Kidney epithelial cell (primary cell): ENCODE measurements at places on chromosomes 3 and 15.
A peak's percentile ranks its signal among the peaks of the same experiment; 100 is the strongest.

GRCh38 chr3:59127071-59127470, 77.2 kb upstream of the CFAP20DC start:
- peak; percentile 44 for DNase-seq

- no peak for DNase-seq
Measured at GRCh38 chr3:42500909-42501308, 1.5 kb upstream of the VIPR1 start.

GRCh38 chr3:46520531-46520930, 22.8 kb downstream of the RTP3 start:
- DNase-seq: no peak

DNA sequence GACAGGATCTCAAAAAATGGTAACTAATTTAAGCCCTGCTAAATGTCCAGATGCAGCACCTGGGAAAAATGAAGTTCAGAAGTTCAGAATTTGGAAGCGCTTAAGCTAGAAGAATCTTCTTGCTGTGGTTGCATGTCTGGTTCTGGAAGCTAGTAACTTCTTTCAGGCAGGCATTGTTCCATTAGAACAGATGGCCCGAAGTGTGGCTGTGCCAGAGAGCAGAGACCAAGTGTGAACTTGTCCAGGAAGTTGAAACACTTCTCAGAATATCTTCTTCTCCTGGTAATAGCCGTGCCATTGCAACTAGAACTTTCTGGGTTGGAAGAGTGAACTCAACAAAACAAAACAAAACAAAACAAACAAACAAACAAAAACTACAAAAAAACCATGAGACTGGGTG, 80.0 kb downstream of the MITF start:
- DNase-seq: no peak

GRCh38 chr3:53658613-53659193, 164.3 kb downstream of the CACNA1D start:
- DNase-seq: no peak

GRCh38 chr3:20066079-20066478, 25.8 kb downstream of the KAT2B start:
- no peak for DNase-seq

- DNase-seq: no peak
Measured at GRCh38 chr3:196989721-196990262, 21.2 kb upstream of the PIGZ start.

DNA sequence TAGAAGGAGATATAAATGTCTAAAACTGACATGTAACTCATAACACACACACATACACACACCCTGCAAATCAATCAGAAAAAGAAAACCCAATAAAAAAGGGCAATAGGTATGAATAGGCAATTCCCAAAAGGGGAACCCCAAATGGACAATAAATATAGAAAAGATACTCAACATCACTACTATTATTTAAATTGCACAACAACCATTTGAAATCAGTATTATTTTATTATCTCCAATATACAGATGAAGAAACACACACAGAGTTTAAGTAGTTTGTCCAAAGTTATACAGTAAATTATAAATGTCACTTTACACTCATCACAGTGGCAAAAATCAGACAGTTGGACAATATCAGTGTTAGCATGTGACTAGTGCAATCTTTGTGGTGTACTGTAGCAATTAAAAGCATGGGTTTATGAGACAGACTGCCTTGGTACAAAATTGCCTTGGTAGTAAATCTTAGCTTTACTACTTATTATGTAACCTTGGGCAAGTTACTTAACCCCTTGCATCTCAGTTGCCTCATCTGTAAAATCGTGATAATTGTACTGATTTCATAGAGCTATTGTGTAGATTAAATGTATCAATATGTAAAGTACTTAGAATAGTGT, 3.4 kb upstream of the FSTL1 start:
- DNase-seq: no peak

DNA sequence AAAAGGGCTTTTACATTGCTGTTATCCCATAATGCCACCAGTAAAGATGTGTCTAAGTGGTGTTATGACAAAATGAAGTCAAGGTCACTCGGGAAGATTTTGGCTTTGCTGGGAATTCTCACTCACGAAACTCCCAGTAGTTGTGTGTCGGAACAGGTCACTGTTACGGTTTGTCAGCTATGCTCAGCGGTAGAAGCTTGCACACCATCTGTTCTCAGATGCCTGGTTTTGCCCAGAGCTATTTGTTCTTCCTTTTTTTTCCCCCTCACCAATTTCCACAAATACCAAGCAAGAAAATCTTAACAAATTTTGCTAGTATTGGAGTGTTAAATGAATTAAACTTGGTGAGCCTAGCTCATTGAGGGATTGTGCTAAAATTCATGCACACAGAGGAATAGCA, 915.1 kb downstream of the MCTP2 start:
- DNase-seq: no peak

DNA sequence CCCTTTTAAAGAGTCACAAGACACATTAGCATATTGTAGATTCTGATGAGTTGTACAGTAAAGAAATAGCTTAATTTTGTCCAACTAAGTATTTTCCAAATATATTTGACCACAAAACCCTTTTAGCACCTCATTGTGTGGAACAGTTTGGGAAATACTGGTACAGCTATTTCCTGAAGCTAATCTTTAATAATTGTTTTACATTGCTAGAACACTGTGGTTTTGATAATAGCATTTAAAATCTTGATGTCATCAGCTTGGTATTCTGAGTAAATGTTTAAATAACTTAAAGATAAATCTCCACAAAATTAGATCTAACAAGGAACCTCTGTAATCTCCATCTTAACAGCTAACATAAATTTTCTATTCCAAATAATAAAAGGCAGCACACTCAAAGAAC, 140.0 kb upstream of the MLF1 start:
- DNase-seq: no peak

DNA sequence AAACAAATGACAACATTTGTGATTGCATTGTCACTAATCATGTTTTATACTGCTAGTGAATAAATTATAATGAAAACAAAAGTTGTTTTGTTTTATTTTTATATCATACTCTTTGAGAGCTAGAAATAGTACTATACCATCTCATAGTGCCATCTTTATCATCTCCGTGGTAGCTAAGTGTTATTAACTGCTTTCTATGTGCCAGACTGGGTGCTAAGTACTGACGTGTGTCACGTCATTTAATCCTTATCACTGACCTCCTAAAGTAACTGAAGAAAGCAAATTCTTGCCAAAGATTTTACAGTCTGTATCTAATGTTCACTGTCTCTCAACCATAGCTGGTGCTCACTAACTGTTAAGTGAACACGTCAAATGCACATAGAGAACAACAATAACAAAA, 99.5 kb upstream of the CNTN3 start:
- DNase-seq: no peak

GRCh38 chr3:41863024-41863423, 98.9 kb downstream of the ULK4 start:
- no peak for DNase-seq

- DNase-seq: no peak
Measured at GRCh38 chr3:157179365-157179803, 19.4 kb upstream of the CCNL1 start.

DNA sequence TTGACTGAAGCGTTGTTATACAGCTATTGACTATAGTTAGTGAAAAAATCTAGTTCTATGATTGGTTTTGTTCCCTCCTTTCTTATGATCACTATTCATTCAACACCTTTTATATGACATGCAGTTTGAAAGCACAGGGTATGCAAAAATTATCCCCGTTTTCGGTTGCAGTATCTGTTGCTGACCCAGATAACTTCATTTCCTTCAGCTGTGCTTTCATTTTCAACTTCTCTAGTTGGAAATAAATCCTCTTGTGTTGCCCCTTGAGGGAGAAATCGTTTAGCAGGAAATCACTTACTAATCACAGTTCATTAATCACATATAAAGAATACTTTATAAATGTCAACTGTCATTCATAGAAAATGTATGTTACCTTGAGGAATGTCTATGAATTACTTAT, 55.1 kb downstream of the MBNL1 start:
- no peak for DNase-seq

- DNase-seq: no peak
Measured at GRCh38 chr3:129756871-129757270, 136.6 kb downstream of the TMCC1 start.

GRCh38 chr3:12722226-12722625, 36.8 kb downstream of the TMEM40 start:
- no peak for DNase-seq

DNA sequence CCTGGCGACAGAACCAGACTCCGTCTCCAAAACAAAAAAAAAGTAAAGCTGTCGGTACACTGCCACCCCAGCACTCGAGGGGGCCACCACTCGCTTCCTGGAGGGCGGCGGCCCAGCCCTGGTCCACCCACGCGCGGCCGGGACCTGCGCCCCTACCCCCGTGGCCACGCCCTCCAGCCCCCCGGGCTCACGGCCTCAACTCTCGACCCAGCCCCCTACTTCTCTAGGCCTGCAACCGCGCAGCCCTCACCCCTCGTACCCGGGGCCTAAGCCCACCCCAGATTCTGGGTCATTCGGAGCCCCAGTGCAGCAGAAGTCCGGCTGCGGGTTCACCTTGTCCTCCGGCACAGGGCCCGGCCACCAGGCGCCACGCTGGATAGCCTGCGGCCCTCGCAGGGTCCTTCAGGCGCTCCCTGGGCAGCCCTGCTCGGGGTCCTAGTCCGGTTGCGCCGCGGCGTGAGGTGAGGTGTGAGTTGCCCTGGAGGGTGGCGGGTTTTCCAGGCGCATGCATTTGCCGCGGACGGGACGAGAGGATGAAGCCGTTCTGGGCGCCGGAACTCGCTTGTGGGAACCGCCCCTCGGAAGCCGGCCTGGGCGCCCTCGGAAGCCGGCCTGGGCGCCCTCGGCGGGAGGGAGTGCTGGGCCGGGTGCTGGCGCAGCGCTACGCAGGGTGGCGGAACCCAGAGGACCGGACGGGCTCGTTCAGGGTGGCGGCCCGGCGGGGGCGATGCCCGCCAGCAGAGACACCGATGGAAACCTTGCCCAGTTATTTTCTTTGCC, 32.3 kb downstream of the SPINK8 start:
- peak; percentile 53 for DNase-seq

DNA sequence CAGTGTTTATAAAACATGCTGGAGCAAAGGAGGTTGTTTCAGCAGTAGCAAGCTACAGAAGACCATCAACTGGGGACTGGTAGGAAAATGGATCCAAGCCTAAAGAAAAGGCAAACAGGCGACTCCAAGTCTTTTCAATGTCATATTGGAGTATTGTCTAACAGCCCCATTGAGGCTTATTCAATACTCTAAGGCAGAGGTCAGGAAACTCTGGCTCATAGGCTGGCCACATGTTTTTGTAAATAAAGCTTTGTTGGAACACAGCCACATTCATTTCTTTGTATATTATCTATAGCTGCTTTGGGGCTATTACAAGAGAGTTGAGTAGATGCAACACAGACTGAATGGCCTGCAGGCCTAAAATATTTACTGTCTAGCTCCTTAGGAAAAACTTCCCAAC, 77.5 kb downstream of the RPL22L1 start:
- DNase-seq: no peak

GRCh38 chr3:186354100-186354499, 7.9 kb downstream of the DGKG start:
- no peak for DNase-seq

DNA sequence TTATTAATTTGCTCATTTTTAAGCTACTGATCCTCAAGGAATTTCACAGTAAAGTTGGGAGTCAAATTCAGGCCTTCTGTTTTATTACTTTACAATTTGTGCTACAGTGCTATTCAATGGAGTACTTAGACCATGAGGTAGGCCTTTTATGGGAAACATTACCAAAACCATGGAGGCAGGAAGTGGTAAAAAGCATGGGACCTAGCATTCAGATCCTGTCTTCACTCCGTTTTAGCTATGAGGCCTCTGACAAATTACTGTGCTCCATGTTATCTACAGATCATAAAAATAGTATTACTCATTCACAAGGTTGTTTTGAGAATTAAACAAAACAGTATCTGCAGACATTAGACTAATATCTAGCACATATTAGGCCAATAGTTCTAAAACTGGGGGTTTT, 140.6 kb upstream of the SLITRK3 start:
- no peak for DNase-seq

DNA sequence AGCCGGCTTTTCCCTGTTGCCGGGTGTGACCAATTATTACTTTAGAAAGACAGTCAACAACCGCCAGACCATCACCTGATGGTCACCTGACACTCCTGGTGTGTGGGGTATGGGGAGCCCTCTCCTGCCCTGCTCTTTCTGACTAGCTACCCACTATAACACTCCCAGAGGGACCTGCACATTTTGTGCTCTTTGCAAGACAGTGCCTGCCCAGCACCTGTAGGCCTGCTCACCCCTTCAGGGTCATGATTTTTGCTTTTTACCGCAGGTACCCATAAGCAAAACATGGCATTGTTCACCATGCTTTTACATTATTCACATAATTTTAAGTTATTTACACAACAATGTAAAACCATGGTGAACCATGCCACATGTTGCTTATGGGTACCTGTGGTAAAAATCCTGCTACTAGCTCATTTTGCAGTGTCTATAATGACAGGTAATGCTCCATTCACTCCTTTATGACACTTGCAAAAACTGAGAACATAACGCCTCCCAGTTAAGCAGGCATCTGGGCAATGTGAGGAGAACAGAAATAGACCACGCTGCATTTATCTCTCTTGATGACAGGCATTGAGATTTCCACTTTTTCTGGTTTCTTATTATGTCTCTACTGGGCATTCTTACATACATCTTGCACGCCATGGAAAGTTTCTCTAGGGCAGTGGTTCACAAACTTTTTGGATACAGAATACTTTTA, 9.9 kb downstream of the CCRL2 start:
- no peak for DNase-seq

- no peak for DNase-seq
Measured at GRCh38 chr3:25910997-25911396, 121.1 kb downstream of the OXSM start.

DNA sequence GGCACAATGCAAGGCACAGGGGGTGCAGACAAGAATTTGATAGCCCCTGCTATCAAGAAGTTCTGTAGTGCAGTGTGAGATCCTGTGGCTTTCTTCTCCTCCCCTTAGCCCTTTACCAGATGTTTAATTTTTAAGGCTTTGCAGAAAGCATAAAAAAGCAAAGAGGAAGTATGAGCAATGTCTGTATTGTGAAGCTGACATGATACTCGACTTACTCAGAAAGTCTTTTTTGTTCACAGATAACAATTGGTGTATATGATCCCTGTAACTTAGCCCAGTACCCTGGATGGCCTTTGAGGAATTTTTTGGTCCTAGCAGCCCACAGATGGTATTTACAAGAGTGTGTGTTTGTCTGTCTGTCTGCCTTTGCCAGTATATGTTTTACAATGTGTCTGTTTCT, 58.9 kb downstream of the ATG7 start:
- DNase-seq: no peak

DNA sequence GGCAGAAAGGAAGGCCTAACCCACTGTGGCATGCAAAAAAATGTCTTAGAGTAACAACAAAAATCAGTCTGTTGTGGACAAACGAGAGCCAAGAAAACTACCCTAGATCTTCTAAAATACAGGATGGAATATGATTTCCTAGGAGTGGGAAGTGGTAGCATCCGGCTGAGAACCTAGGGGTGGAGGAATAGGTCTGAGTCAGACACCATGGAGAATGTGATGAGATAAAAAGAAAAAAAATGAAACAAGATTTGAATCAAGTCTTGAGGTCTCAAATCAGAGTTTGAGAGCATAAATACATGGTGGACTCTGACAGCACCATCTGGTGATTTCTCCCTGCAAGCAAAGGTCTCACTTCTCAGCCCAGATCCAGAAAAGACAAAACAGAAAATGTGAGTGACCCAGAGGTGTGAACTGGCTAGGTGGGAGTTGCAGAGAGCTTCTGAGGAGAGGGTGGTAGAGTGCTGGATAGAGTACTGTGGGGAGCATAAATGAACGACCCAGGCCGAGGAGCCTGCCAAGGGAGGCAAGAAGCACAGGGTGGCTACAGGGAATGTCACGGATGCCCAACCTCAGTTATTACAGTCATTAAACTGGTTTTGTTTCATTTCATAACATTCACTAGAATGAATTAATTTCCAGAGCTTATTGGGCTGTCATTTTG, 27.6 kb upstream of the VEPH1 start:
- DNase-seq: no peak
